ENCODE measurements at places on chromosomes 16 and 17. TPM values are rescaled to one million over a fixed set of nuclear protein-coding genes. Genes with fewer than 3 reads are reported as not detected.

PPY gene
- not detected for total RNA-seq

KRT9 gene
- not detected for total RNA-seq

CD300LF gene
- not detected for total RNA-seq

CD19 gene
- total RNA-seq = not detected

CRYBA1 gene
- not detected for total RNA-seq

SKAP1 gene
- not detected for total RNA-seq

CD300LB gene
- total RNA-seq = not detected

CCL4 gene
- total RNA-seq = not detected

FBXW10B gene
- total RNA-seq = not detected

TMIGD1 gene
- not detected for total RNA-seq

CALB2 gene
- total RNA-seq = not detected

MGRN1 gene
- total RNA-seq = 37.7 TPM

FOXF1 gene
- total RNA-seq = 15.8 TPM

FBRS gene
- total RNA-seq = 30.5 TPM

AGRP gene
- not detected for total RNA-seq

COL1A1 gene
- total RNA-seq = 2,222 TPM

NLRC3 gene
- not detected for total RNA-seq

KIF18B gene
- 11.2 TPM for total RNA-seq

TPPP3 gene
- 3.2 TPM for total RNA-seq

CCDC144A gene
- total RNA-seq = 0.71 TPM

SDR42E2 gene
- total RNA-seq = not detected
